ENCODE measurements at places on chromosomes 1 and 21. TPM values are rescaled to one million over a fixed set of nuclear protein-coding genes. Genes with fewer than 3 reads are reported as not detected.

GRCh38 chr1:25731626-25732370 lies 68.2 kb upstream of the SELENON start:
- H3K4me3 ChIP-seq, result no peak overlapping the region
- no peak for DNase-seq
- H3K4me1 ChIP-seq, result peaks cover 18% of the 10 kb centered on the region
- H3K36me3 ChIP-seq, result no peaks in the 10 kb centered on the region
- H3K27me3 ChIP-seq, result peaks cover 57% of the 10 kb centered on the region

- H3K4me1 ChIP-seq, result peaks cover 49% of the 10 kb centered on the region
- H3K4me3 ChIP-seq, result peak overlapping the region; percentile 14
- H3K27ac ChIP-seq, result no peak overlapping the region
- H3K36me3 ChIP-seq, result peaks cover 46% of the 10 kb centered on the region
- DNase-seq, result no peak
Measured at GRCh38 chr1:93172778-93173177, 7.4 kb downstream of the TMED5 start.

DNA sequence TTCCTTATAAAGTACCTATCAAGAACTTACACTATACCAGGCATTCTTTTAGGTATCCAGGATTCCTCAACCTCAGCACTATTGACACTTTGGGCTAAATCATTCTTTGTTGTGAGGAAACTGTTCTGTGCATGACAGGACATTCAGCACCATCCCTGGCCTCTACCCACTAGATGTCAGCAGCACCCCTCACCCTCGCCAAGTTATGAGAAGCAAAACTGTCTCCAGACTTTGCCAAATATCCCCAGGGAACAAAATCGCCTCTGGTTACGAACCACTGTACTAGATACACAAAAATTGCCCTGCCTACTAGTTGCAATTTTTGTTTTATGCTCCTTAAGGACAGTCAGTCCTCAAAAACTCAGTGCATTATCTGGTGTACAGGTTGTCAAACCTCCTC lies 35.7 kb downstream of the PALMD start:
- no peaks in the 10 kb centered on the region for H3K36me3 ChIP-seq
- no peak overlapping the region for H3K27ac ChIP-seq
- H3K4me3 ChIP-seq, result no peak overlapping the region
- DNase-seq, result no peak
- no peaks in the 10 kb centered on the region for H3K4me1 ChIP-seq

Gene NGF
- total RNA-seq, result not detected

- H3K4me3 ChIP-seq, result peak overlapping the region; percentile 28
- peaks cover 2% of the 10 kb centered on the region for H3K36me3 ChIP-seq
- peak; percentile 66 for DNase-seq
Measured at GRCh38 chr1:150552128-150552910, 3.1 kb downstream of the ADAMTSL4 start.

- H3K36me3 ChIP-seq, result no peaks in the 10 kb centered on the region
- no peak for DNase-seq
- no peak overlapping the region for H3K4me3 ChIP-seq
- H3K27ac ChIP-seq, result no peak overlapping the region
- H3K27me3 ChIP-seq, result no peaks in the 10 kb centered on the region
Measured at GRCh38 chr21:22552390-22552789, 1554.2 kb downstream of the NCAM2 start.

- peaks cover 2% of the 10 kb centered on the region for H3K27me3 ChIP-seq
- peaks cover 66% of the 10 kb centered on the region for H3K4me1 ChIP-seq
- peak; percentile 76 for DNase-seq
- peak overlapping the region; percentile 50 for H3K4me3 ChIP-seq
Measured at GRCh38 chr1:161092621-161093028, 3.3 kb upstream of the NECTIN4 start.

- H3K27me3 ChIP-seq, result no peaks in the 10 kb centered on the region
- peaks cover 27% of the 10 kb centered on the region for H3K36me3 ChIP-seq
- H3K27ac ChIP-seq, result peak overlapping the region; percentile 93
- peaks cover 63% of the 10 kb centered on the region for H3K4me1 ChIP-seq
- DNase-seq, result peak; percentile 86
Measured at GRCh38 chr1:160664573-160665051, 17.8 kb upstream of the SLAMF1 start.

- H3K36me3 ChIP-seq, result no peaks in the 10 kb centered on the region
- H3K4me1 ChIP-seq, result no peaks in the 10 kb centered on the region
- no peaks in the 10 kb centered on the region for H3K27me3 ChIP-seq
- no peak for DNase-seq
- no peak overlapping the region for H3K4me3 ChIP-seq
Measured at GRCh38 chr1:177913762-177914540, 55.9 kb downstream of the SEC16B start.

GRCh38 chr1:23247276-23247675 lies 30.0 kb upstream of the HTR1D start:
- no peaks in the 10 kb centered on the region for H3K36me3 ChIP-seq

DNA sequence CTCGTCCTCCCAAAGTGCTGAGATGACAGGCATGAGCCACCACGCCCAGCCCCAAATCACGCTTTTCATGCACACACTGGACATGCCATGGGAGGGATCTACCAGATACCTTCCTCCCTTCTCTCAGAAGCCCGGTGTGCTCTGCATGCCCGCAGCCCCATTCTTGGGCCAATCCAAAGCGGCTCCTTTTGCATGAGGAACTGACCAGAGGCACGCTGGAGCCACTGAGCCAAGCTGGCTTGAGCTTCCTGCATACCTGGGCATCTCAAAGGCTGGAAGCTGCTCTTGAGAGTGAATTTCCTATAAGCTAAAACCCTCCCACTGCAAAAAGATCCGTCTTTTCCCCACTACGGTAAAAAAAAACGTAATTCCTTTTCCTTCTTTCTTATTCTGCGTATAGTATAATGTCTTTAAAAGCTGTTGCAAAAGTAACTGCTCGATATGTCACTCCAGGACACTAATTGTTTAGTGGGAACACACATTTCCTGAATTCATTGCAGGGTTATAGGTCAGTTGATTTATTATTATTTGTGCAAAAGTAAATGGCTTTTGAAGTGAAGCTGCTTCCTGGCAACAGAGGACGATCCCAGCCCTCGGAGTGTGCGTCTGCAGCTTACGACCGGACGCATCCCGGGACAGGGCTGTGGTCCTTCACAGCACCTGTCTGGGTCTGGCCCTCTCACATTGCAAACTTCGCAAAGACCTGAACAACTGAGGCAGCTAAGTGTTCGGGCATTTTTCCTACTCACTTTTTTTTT lies 61.8 kb upstream of the ETS2 start:
- no peak overlapping the region for H3K27ac ChIP-seq
- peaks cover 14% of the 10 kb centered on the region for H3K4me1 ChIP-seq
- DNase-seq, result no peak
- H3K36me3 ChIP-seq, result no peaks in the 10 kb centered on the region

DNA sequence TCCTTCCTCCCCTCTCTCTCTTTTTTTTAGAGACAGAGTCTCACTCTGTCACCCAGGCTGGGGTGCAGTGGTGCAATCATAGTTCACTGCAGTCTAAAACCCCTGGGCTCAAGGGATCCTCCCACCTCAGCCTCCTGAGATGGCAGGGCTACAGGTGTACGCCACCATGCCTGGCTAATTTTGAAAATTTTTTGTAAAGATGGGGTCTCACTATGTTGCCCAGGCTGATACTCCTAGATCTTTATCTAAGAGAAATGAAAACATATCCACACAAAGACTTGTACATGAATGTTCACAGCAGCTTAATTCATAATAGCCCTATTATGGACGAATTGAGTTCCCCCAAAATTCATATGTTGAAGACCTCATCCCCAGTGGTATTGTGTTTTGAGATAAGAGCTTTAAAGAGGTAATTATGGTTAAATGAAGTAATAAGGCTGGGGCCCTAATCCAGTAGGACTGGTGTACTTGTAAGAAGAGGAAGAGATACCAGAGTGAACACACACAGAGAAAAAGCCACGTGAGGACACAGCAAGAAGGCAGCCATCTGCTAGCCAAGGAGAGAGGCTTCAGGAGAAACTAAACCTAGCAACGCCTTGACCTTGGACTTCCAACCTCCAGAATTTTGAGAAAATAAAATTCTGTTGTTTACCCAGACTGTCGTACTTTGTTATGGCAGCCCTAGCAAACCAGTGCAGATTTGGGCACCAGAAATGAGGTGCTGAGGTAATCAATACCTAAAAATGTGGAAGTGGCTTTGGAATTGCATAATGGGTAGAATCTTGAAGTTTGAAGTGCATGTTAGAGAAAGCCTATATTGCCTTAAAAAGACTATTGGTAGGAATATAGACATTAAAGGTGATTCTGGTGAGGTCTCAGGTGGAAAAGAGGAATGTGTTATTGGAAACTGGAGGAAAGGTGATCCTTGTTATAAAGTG lies 13.2 kb downstream of the IFNLR1 start:
- peaks cover 8% of the 10 kb centered on the region for H3K27me3 ChIP-seq
- no peak for DNase-seq
- H3K4me1 ChIP-seq, result no peaks in the 10 kb centered on the region
- no peak overlapping the region for H3K4me3 ChIP-seq
- no peaks in the 10 kb centered on the region for H3K36me3 ChIP-seq

GRCh38 chr1:244826712-244827111 lies 8.7 kb upstream of the COX20 start:
- peaks cover 3% of the 10 kb centered on the region for H3K27me3 ChIP-seq
- no peaks in the 10 kb centered on the region for H3K4me1 ChIP-seq
- H3K36me3 ChIP-seq, result peaks cover 2% of the 10 kb centered on the region

- no peak for DNase-seq
- peaks cover 44% of the 10 kb centered on the region for H3K36me3 ChIP-seq
- H3K4me3 ChIP-seq, result no peak overlapping the region
- H3K4me1 ChIP-seq, result peaks cover 21% of the 10 kb centered on the region
- H3K27me3 ChIP-seq, result no peaks in the 10 kb centered on the region
- H3K27ac ChIP-seq, result no peak overlapping the region
Measured at GRCh38 chr1:111133866-111134265, 6.0 kb downstream of the DRAM2 start.

DNA sequence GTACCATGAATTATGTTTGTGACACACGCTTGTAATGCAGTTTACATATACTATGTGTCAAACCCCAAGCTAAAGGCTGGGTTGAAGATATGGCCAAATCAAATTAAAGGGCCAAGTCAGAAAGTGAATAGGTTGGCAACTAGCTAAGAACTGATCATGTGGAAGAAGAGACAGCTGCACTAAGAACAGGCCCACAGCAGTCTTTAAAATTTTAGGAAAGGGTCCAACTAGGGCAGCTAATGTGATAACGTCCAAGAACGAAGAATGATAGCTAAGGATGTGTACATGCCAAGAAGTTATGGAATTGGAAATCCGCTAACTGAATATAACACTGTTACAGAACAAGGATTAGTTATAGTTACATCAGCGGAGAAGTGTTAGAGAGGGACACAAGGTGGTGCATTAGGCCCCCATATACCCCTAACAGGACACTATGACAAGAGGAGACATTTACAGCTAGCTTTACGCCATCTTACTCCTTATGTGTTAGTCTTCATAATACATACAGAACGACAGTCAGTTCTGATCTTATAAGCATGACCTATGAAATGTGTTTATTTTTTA lies 6.5 kb upstream of the RNF2 start:
- H3K36me3 ChIP-seq, result no peaks in the 10 kb centered on the region
- H3K27ac ChIP-seq, result no peak overlapping the region
- H3K4me3 ChIP-seq, result no peak overlapping the region
- H3K4me1 ChIP-seq, result no peaks in the 10 kb centered on the region

GRCh38 chr21:27840262-27840661 lies 873.4 kb upstream of the ADAMTS5 start:
- no peak for DNase-seq
- H3K27ac ChIP-seq, result no peak overlapping the region
- no peak overlapping the region for H3K4me3 ChIP-seq
- no peaks in the 10 kb centered on the region for H3K36me3 ChIP-seq
- H3K4me1 ChIP-seq, result no peaks in the 10 kb centered on the region

DNA sequence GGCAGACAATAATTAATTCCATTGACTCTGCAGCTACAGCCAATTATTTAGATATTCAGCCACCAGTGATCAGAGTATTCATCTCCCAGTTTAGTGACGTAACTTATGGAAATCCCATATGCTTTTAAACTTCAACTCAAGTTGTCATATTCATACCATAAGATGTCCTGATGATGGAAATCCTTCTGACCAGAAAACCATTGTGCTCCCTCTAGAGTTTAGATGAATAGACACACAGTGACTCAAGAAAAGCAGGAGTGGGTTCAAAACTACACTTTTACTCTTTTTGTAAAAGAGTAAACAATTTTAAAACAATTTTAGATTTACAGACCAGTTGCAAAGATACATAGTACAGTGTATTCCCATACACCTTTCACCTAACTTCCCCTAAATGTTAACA lies 463.7 kb downstream of the KCNT2 start:
- H3K4me3 ChIP-seq, result no peak overlapping the region
- no peak for DNase-seq
- H3K27ac ChIP-seq, result no peak overlapping the region
- H3K27me3 ChIP-seq, result no peaks in the 10 kb centered on the region

- no peaks in the 10 kb centered on the region for H3K4me1 ChIP-seq
- no peak overlapping the region for H3K27ac ChIP-seq
- H3K36me3 ChIP-seq, result no peaks in the 10 kb centered on the region
- no peak for DNase-seq
- peaks cover 1% of the 10 kb centered on the region for H3K27me3 ChIP-seq
- H3K4me3 ChIP-seq, result no peak overlapping the region
Measured at GRCh38 chr1:222928212-222928611, 113.4 kb downstream of the DISP1 start.

Gene OR2L2
- 0.07 TPM for total RNA-seq

DNA sequence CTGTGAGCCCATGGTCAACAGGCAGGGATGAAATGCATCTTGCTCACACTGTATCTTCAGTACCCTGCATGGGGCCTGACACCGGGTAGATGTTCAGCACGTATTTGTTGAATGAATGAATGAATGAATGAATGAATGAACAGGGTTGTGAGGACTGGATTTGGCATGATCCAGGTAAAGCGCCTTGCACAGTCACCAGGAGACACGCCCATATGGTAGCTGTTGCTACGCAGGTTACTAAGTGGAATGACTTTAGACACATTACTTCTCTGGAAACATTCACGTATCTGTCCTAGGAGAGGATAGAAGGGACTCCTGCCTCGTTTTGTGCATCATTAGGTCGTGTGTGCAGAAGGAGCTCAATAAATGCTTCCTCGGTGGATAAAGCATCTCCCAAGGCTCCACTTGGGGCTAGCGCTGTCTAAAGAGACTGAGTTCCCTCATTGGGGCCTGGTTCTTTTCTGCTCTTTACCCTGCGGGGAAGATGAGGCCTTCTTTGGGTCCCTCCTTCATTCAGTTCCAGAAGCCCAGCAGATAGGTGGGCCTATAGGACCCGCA lies 54.2 kb downstream of the NDUFS5 start:
- H3K36me3 ChIP-seq, result no peaks in the 10 kb centered on the region
- H3K27ac ChIP-seq, result no peak overlapping the region
- no peak for DNase-seq
- H3K4me3 ChIP-seq, result peak overlapping the region; percentile 79
- H3K27me3 ChIP-seq, result peaks cover 50% of the 10 kb centered on the region
- H3K4me1 ChIP-seq, result peaks cover 4% of the 10 kb centered on the region

DNA sequence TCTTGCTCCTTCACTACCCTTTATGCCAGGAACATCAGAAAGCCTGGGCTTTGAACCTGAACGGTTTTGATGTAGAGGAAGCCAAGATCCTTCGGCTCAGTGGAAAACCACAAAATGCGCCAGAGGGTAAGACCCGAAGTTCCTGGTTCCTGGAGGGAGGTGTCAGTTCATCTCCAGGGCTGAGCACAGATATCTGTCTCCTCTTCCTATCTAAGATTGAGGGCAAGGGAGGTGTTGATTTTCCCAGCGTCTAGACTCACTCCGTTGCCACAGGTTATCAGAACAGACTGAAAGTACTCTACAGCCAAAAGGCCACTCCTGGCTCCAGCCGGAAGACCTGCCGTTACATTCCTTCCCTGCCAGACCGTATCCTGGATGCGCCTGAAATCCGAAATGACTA lies 915 bp downstream of the CDC20 start:
- peak; percentile 60 for DNase-seq
- H3K27ac ChIP-seq, result peak overlapping the region; percentile 82
- no peaks in the 10 kb centered on the region for H3K27me3 ChIP-seq
- peaks cover 52% of the 10 kb centered on the region for H3K36me3 ChIP-seq
- peak overlapping the region; percentile 98 for H3K4me3 ChIP-seq
- H3K4me1 ChIP-seq, result peaks cover 42% of the 10 kb centered on the region
